ENCODE measurements at places on chromosomes 13 and 19. TPM values are rescaled to one million over a fixed set of nuclear protein-coding genes. Genes with fewer than 3 reads are reported as not detected.

DNA sequence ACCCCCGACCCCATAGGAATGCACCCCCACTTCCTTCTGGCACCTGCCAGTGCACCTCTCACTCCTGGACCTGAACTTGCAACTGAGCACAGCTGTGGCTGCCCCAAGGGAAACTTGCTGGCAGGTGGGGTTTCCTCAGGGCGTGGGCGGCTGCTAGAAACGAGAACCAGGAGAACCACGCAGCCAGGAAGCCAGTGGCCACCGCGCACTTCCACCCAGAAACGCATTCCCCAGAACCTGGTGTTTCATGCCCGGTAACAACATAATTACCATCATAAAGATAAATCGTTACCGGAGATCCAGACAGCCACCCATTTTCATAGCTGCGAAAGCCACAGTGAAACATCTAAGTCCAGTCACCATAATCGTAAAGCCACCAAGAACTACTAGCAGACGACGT is 75.2 kb upstream of the C13orf46 start:
- no peak for DNase-seq
- no peak overlapping the region for H3K4me3 ChIP-seq
- no peak overlapping the region for H3K27ac ChIP-seq
- H3K36me3 ChIP-seq: no peaks in the 10 kb centered on the region
- H3K27me3 ChIP-seq: no peaks in the 10 kb centered on the region

GRCh38 chr13:64709079-64709478 is 2521.1 kb downstream of the PCDH9 start:
- H3K4me3 ChIP-seq: no peak overlapping the region
- DNase-seq: no peak
- no peaks in the 10 kb centered on the region for H3K36me3 ChIP-seq
- no peaks in the 10 kb centered on the region for H3K27me3 ChIP-seq
- H3K27ac ChIP-seq: no peak overlapping the region
- no peaks in the 10 kb centered on the region for H3K4me1 ChIP-seq

GRCh38 chr13:30266756-30267155 is 40.6 kb downstream of the KATNAL1 start:
- H3K4me3 ChIP-seq: no peak overlapping the region
- H3K4me1 ChIP-seq: no peaks in the 10 kb centered on the region
- no peak overlapping the region for H3K27ac ChIP-seq
- DNase-seq: no peak
- H3K27me3 ChIP-seq: no peaks in the 10 kb centered on the region

DNA sequence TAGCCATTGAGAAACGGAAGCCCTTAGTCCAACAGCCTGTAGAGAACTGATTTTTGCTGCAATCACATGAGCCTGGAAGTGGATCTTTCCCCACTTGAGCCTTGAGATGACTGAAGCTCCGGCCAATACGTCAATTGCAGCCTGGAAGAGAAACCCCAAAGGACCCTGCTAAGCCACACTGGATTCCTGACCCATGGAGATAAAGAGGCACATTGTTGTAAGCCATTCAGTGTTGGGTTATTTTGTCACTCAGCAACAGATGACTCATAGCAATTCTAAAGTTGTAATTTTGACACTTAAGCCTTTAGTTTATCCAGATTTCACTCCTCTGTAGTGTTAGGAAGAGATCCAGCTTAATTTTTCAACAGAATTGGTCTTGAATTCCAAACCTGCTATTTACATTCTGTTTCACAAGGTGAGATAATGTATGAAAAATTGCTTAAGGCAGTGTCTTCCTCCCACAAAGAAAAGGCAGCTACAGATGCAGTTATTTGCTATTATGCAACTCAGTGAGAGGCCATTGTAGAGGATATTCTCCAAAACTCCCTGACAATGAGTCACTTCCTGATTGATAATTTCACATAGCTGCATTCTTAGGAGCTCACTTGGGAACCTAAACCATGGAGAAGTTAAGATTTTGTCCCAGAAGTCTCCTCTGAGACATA is 59.4 kb upstream of the TSHZ3 start:
- peak overlapping the region; percentile 34 for H3K27ac ChIP-seq
- no peaks in the 10 kb centered on the region for H3K36me3 ChIP-seq
- no peaks in the 10 kb centered on the region for H3K4me1 ChIP-seq
- peak; percentile 51 for DNase-seq

GRCh38 chr13:38763446-38764381 is 76.8 kb downstream of the FREM2 start:
- H3K27ac ChIP-seq: no peak overlapping the region
- H3K27me3 ChIP-seq: no peaks in the 10 kb centered on the region
- no peaks in the 10 kb centered on the region for H3K36me3 ChIP-seq
- H3K4me3 ChIP-seq: no peak overlapping the region

The NXNL1 gene
- total RNA-seq: not detected

The ZSCAN1 gene
- total RNA-seq: not detected

The SBSN gene
- total RNA-seq: not detected
